ENCODE measurements at places on chromosomes 4 and X.
A peak's percentile ranks its signal among the peaks of the same experiment; 100 is the strongest.

DNA sequence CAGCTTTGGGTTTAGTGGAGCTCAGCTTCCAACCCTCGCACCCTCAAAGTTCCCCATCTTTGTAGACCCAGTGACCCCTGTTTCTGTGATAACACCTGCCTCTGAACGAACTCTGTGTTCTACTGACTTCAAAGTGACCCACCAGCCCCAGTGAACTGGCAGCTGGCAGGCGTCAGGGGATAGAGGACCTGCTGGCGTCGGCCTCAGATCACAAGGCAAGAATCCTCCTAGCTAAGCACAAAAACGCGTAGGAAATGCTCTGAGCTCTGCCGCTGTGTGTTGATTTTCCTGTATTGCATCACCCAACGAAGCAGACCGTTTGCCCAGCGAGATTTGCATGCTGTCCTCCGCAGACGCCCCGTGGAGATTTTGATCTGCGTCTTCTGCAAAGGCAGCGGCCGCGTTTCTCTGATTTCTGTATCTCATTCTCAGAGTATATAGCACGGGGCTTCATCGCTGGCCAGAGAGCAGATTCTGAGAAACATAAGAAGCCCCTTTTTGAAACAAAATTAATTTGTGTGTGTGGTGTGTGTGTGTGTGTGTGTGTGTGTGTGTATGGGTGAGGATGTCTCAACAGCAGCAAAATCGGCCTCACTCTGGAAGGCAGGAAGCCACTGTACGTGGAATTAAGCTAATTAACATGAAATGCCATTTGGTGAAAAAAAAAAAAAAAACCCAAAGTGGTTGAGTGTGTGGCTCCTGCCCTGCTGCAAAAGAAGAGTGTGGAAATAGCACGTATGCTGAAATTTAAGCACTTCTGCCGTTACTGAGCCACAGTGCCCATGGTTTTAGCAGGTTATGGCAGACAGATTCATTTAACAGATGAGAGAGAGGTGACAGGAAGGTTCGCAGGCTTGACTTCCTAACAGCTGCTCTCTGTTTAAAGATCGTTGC is 29.2 kb upstream of the ASMTL start:
- DNase-seq: peak; percentile 60

DNA sequence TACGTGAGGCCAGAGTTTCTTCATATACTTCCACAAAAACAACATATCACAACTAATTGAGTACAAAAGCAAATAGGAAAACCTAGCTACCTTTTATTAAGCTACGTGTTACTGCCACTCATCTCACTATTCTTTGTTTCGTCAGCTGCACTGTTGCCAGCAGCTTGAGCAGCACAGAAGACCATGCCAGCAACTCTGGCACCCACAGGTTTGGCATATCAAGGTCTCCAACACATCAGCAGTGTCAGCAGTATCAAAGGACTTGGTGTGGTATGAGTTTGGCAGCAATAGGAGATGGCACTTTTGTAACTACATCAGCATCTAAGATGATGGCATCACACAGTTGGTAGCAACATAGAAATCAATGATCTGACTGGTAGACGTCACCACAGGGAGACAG is 30.7 kb downstream of the CDKL2 start:
- no peak for DNase-seq

GRCh38 chrX:64195862-64196261 is 9.6 kb downstream of the AMER1 start:
- DNase-seq: no peak

- no peak for DNase-seq
These were observed 104.4 kb downstream of the STIM2 start for GRCh38 chr4:26964994-26965393.

- no peak for DNase-seq
These were observed 1.3 kb downstream of the PKD2 start for GRCh38 chr4:88008743-88009171.

DNA sequence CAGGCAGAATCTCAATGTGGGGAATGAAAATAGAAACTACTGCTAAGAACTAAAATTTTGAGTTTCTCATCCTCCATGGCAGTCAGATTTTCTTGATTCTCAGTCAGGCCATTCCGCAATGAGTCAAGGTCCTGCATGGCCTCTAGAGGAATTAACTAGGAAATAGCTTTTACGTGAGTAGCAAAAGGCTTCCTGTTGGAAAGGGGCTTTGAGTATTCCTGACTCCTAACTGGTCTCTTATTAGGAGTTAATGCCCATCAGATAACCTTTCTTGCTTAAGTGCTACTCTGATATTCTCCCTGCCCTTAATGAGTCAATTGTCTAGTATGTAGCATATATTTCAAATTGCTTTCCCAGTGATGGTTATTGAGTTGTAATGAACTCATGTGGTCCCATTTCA is 65.7 kb upstream of the ARHGAP24 start:
- no peak for DNase-seq

GRCh38 chr4:112053825-112054350 is 91.4 kb upstream of the FAM241A start:
- no peak for DNase-seq

DNA sequence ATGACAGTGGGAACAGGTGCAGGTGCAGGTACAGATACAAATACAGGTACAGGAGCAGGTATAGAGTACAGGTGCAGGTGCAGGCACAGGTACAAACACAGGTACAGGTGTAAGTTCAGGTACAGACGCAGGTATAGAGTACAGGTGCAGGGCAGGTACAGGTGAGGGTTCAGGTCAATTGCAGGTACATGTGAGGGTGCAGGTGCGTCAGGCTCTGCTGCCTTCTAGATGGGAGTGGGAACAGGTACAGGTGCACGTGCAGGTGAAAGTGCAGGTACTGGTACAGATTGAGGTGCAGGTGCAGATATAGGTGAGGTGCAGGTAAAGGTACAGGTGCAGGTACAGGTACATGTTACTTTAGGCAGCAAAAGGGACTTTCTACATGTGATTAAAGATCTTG is 85.7 kb downstream of the CRLF2 start:
- DNase-seq: no peak

- no peak for DNase-seq
These were observed 12.5 kb downstream of the RASGEF1B start for GRCh38 chr4:81459228-81459627.

DNA sequence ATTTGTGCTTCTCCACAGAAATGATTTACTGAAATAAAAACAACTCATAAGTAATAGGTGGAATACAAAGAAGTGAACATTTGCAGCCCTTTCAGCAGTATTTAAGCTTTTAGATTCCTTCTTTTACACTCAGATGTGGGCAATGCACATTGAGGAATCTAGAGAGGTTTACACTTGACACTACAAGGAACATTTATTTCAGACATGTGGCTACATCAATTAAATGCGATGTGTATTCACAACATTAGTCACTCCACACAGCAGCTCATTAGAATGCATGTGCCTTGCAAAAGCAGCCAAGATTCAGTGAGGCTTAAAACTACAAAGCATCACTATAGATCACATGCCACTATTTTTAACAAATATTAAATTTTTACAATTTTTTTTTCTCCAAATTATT is 480.7 kb downstream of the INPP4B start:
- DNase-seq: no peak

GRCh38 chr4:110075083-110075738 is 123.2 kb downstream of the ELOVL6 start:
- no peak for DNase-seq

DNA sequence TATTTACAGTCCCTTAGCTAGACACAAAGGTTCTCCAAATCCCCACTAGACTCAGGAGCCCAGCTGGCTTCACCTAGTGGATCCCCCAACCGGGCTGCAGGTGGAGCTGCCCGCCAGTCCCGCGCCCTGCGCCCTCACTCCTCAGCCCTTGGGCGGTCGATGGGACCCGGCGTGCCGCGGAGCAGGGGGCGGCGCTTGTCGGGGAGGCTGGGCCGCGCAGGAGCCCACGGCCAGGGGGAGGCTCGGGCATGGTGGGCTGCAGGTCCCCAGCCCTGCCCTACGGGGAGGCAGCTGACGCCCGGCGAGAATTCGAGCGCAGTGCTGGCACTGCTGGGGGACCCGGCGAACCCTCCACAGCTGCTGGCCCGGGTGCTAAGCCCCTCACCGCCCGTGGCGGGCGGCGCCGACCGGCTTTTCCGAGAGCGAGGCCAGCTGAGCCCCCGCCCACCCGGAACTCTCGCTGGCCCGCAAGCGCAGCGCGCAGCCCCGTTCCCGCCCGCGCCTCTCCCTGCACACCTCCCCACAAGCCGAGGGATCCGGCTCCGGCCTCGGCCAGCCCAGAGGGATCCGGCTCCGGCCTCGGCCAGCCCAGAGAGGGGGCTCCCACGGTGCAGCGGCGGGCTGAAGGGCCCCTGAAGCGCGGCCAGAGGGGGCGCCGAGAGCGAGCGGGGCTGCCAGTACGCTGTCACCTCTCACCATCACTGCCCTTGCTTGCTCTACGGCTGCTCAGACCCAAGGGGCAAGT is 39.4 kb downstream of the WFS1 start:
- DNase-seq: no peak

- no peak for DNase-seq
These were observed 51.7 kb upstream of the AP1S2 start for GRCh38 chrX:15906041-15906943.

GRCh38 chr4:3492741-3493719 is 29.9 kb downstream of the DOK7 start:
- no peak for DNase-seq

DNA sequence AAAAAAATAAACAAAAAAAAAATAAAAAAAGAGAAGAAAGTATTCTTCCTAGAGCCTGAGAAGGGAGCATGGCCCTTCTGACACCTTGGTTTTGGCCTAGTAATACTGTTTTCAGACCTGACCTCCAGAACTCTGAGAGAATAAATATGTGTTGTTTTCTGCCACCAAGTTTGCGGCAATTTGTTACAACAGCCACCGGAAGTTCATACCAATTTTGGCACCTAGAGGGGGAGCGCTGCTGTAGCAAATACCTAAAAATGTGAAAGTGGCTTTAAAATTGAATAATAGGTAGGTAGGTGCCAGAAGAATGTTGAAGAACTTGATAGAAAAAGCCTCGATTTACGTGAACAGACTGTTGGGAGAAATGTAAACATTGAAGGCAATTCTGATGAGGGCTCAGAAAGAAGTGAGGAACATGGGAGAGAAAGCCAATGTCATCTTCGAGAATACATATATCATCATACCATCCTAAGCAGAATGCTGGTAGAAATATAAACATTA is 27.5 kb upstream of the SPACA5B start:
- DNase-seq: no peak

- no peak for DNase-seq
These were observed 794.8 kb upstream of the LCORL start for GRCh38 chr4:18816228-18816895.

GRCh38 chrX:11196476-11196875 is 85.3 kb downstream of the HCCS start:
- DNase-seq: no peak

DNA sequence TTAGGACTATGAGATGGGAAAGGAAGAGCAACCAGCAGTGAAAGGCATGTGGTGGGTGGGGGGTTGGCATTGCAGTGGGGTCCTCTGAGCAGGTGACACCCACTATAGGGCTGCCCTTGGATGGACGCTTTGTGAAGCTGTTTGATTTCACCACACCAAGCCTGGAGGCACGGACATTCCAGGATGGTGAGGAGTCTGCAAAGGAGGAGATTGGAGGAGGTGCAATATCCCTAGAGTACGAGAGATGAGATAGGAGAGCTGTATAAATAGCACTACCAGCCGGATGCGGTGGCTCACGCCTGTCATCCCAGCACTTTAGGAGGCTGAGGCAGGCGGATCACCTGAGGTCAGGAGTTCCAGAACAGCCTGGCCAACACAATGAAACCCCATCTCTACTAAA is 42.3 kb downstream of the SHOX start:
- no peak for DNase-seq

Data from stimulated activated CD4-positive, alpha-beta T cell treated with anti-CD3 and anti-CD28 coated beads, Interleukin-12 subunit alpha, Interleukin-12 subunit beta, amount 100 ng/mL, for 4 hours (primary cell).